ENCODE measurements at places on chromosomes 2 and 18.

DNA sequence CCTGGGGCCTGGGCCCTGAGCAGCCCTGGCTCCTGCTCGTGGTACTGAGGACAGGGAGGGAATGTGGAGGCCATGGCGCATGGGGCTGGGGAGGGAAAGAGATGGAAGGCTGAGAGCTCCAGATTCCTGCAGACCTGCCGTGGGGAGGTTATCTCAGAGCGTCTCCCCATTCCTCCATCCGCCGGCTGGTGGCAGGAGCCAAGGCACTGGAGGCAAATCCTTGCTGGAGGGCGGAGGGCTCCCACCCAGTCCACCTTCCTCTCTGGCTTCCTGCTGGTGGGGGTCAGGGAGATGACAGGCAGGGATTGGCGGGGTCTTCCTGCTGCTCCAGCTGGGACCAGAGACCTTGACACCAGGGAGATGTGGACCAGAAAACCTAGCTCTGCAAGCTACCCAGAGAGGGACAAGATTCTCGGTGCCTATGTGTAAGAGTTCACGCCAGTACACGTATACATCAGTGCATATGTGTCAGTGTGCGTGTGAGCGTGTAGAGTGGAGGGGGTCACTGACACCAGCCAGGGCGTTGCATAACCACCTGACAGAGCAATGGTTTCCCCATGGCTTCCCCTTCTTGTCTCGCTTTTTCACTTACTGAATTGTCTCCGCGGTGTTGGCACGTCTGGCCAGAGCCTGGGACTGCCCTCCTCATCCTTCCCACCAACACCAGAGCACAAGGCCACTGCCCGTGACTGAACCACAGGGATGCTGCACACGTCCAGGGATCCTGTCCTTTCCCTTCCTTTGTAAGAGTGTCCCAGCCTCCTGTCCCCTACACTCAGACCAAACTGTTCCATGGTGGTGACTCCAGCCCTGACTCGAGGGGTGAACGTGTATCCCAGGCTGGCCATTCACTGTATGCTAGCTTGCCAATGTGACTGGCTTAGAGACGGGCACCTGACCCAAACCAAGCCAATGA, 15.8 kb upstream of the SEMA4C start:
- DNase-seq: no peak

GRCh38 chr2:153100151-153100550, 378.4 kb downstream of the RPRM start:
- no peak for DNase-seq

GRCh38 chr2:157309878-157310277, 15.7 kb downstream of the ERMN start:
- no peak for DNase-seq

GRCh38 chr2:106282462-106283170, 88.5 kb upstream of the UXS1 start:
- DNase-seq: no peak

DNA sequence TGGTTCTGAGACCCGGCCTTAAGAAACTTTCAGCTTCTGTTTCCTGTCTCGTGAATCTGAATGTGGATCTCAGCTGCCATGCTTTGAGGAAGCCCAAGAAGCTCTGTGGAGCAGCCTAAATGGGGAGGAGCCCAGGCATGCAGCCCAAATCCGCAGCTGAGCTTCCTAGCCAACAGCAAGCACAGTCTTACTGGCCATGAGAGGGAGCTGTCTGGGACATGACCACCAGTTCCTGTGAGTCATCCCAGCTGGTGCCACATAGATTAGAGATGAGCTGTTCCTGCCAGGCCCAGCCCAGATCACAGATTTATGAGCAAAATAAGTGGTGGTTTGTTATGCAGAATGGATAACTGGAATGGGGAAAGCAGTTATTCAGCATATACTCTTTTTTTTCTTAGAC, 224.4 kb upstream of the APCDD1 start:
- no peak for DNase-seq

GRCh38 chr2:109381327-109381820, 232.4 kb downstream of the SEPTIN10 start:
- DNase-seq: no peak

GRCh38 chr2:173881461-173881860, 83.7 kb downstream of the SP3 start:
- no peak for DNase-seq

- DNase-seq: no peak
Measured at GRCh38 chr2:65663831-65664407, 231.5 kb upstream of the SPRED2 start.

- DNase-seq: no peak
Measured at GRCh38 chr2:696463-696862, 19.3 kb upstream of the TMEM18 start.

DNA sequence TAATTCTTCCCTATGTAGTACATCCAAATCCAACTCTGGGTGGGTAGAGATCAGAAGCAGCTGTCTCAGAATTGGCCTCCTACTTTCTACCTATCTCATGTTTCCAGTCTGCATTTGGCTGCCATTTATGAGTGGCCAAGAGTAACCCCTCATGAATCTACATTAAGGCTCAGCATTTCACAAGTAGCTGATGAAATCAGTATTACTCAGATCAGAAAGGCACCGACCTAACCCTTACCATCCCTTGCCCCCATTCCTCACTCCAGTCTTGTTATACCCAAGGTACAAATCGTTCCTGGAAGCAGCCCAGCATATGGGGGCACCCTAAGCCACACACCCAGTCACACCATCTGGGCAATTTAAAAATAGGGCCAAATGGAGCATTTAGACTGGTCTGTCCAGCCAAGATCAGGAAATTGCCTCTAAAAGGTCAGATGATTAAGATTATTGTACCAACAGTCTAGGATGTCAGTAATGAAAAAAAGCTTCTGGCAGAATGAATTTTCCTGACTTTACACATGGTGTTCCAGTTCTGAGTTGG, 37.1 kb downstream of the CD28 start:
- no peak for DNase-seq

DNA sequence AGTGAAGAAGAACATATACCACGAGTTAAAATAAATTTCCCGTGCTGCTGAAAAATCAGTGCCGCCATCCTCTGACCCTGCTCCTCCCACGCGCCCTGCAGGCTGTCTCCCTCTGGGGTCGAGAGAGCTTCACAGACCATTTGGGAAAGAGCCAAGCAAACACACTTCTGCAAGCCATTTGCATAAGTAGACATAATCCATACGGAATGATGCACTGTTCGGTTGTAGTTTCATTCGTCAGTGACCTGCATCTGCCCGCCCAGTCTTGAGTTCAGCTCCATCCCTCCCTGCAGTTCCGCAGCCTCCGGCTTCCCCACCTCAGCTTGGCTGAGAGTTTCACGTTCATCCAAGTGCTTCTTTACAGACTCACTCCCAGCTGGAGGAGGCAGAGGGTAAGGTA, 69.6 kb downstream of the TRAPPC12 start:
- no peak for DNase-seq

- DNase-seq: no peak
Measured at GRCh38 chr18:63191413-63191812, 128.2 kb downstream of the BCL2 start.

DNA sequence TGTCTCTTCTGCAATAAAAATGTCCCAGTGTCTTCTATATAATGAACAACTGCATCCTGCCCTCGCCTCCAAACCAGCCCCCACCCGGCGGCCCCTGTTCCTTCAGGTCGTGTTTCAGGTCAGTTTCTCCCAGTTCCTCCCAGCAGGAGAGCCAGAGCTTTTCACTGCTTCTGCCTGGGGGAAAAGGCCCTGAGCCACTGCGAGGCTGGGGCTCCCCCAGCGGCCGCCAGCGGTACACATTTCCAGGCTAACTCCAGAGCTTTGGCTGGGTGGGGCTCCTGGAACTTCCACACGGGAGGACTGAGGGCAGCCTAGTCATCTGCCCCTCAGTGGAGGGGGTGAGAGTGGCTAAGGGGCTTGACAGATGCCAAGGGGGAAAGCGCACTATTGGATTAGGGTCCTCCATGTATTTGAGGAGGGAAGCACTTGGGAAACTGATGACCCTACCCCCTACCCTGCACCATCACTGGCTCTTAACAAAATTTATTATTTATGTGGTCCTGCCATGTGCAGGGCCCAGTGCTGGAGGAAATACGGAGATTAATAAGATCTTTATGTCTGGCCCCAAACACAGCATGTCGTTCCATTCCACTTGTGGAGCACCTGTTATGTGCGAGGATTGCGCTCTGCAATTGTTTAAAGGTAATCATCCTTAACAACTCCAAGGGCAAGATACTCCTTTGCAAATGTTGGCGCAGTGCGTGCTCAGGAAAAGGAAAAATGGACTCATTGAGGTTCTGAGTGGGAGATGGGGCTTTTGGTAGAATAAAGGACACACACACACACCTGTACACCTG, 17.3 kb upstream of the CYS1 start:
- DNase-seq: no peak

DNA sequence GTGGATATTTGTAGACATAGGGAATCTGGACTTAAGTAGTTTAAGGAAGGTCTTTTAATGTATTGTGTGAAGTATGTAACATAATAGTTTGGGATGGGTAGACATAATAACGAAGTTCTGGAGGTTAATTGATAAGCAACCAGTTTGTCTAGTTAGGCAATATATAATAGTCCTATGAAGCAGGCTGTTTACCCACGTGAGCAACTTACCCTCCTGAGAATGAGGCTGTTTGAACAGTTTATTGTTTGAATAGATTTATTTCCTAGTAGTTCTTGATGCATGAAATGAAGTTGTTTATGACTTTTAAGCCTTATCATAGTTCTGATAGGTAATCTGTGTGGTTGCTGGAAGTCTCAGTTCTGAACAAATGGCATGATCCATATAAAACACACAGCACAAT, 361.5 kb downstream of the GALNT13 start:
- no peak for DNase-seq

- no peak for DNase-seq
Measured at GRCh38 chr18:78984941-78985784, 5.5 kb downstream of the SALL3 start.

- no peak for DNase-seq
Measured at GRCh38 chr18:72940986-72941385, 73.2 kb upstream of the NETO1 start.

GRCh38 chr2:11813951-11814350, 67.5 kb downstream of the LPIN1 start:
- no peak for DNase-seq

DNA sequence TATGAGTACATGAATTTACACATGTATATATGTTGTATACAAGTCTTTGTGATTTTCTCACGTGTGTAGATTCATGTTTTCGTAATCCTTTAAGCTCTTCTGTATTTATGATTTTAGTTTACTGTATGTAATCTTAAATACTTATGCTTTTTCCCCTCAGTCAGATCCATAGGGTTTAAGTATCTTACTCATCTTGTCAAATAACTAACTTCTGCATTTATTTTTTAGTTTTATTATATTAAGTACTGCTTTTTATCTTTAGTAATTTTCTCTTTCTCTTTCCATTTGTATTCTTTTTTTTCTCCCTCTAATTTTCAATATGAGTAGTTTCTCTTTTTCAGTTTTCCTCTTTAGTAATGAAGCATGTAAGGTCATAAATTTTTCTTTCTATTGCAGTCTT, 179.4 kb downstream of the LCLAT1 start:
- no peak for DNase-seq

- DNase-seq: no peak
Measured at GRCh38 chr2:137262594-137262993, 497.2 kb downstream of the THSD7B start.

GRCh38 chr18:35861367-35862118, 110.9 kb upstream of the RMP24 start:
- DNase-seq: no peak

- DNase-seq: no peak
Measured at GRCh38 chr18:77560341-77560992, 310.8 kb downstream of the GALR1 start.

DNA sequence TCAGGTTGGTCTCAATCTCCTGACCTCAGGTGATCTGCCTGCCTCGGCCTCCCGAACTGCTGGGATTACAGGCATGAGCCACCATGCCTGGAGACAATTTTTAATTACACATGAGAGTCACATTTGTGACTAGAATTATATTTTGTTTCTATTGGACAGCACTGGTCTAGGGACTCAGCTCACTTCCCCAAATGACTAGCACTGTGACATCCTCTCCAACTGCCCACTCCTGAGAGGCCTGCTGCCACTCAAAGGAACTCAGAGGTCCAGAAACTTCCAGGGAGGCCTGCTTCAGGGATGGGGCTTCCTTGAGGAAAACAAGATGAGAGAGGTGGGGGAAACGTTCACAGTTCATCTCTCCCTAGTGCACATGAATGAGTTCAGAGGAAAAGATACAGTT, 29.5 kb downstream of the TMEM163 start:
- no peak for DNase-seq

GRCh38 chr18:11996190-11996754, 15.0 kb downstream of the IMPA2 start:
- no peak for DNase-seq

DNA sequence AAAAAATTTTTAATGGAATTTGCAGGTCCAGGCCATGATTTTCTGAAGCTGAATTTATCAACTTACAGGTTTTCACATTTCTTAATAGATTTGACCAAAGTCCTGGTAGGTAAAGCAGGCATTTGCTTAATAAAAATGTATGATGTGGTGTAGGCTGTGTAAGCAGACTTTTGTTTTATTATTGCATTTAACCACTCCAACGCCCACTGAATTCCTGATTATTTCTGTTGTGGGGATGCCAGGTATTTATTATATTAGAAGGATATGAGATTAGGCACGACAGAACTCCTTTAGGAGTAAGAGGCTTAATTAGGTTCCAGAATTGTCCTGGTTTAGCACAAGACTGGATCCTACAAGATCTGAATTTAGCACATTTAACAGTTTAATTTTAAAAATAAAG, 111.1 kb downstream of the ADCYAP1 start:
- no peak for DNase-seq

- DNase-seq: no peak
Measured at GRCh38 chr18:653512-653911, 3.9 kb upstream of the TYMS start.

DNA sequence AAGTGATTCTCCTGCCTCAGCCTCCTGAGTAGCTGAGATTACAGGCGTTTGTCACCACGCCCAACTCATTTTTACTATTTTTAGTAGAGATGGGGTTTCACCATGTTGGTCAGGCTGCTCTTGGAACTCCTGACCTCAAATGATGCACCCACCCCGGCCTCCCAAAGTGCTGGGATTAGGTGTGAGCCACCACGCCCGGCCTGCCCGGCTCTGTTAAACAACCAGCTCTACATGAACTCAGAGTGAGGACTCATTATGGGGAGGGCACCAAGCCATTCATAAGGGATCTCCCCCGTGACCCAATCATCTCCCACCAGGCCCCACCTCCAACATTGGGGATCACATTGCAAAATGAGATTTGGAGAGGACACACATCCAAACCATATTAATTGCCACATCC, 8.8 kb downstream of the ATIC start:
- no peak for DNase-seq

- DNase-seq: no peak
Measured at GRCh38 chr18:78632111-78632541, 347.5 kb upstream of the SALL3 start.

All from stimulated activated CD4-positive, alpha-beta T cell treated with anti-CD3 and anti-CD28 coated beads, Interleukin-15, amount 100 ng/mL, for 1 hour (primary cell).